Hair follicle dermal papilla cell (primary cell): ENCODE measurements at places on chromosomes 1 and 21. TPM values are rescaled to one million over a fixed set of nuclear protein-coding genes. Genes with fewer than 3 reads are reported as not detected.

Gene IL23R
- 0.24 TPM in 1 of 2 replicates, not detected in the other for total RNA-seq

Gene DHRS3
- 95.1 and 100 TPM in 2 replicates for total RNA-seq

Gene OR10Z1
- not detected in 2 replicates for total RNA-seq

Gene CRNN
- total RNA-seq = not detected in 2 replicates

Gene PODN
- total RNA-seq = 20.8 and 23.0 TPM in 2 replicates

Gene OR2M2
- total RNA-seq = not detected in 2 replicates

Gene FAM110D
- not detected in 2 replicates for total RNA-seq

Gene TSSK3
- total RNA-seq = 0.61 and 1.6 TPM in 2 replicates

Gene MAB21L3
- 0.32 and 0.36 TPM in 2 replicates for total RNA-seq

Gene DNAJC6
- total RNA-seq = 37.3 and 45.8 TPM in 2 replicates

Gene CFHR4
- total RNA-seq = not detected in 2 replicates

Gene DPT
- 2.4 and 10.2 TPM in 2 replicates for total RNA-seq

Gene MIXL1
- not detected in 2 replicates for total RNA-seq

Gene CD52
- not detected in 2 replicates for total RNA-seq

Gene CATSPERE
- total RNA-seq = 1.2 and 2.3 TPM in 2 replicates

Gene CYP4A22
- not detected in 2 replicates for total RNA-seq

Gene PDPN
- total RNA-seq = 8.0 and 8.1 TPM in 2 replicates

Gene SPRR1A
- total RNA-seq = not detected in 2 replicates
